Right lobe of liver (tissue), 6 donors: ENCODE measurements at places on chromosomes 16 and 17.

DNA sequence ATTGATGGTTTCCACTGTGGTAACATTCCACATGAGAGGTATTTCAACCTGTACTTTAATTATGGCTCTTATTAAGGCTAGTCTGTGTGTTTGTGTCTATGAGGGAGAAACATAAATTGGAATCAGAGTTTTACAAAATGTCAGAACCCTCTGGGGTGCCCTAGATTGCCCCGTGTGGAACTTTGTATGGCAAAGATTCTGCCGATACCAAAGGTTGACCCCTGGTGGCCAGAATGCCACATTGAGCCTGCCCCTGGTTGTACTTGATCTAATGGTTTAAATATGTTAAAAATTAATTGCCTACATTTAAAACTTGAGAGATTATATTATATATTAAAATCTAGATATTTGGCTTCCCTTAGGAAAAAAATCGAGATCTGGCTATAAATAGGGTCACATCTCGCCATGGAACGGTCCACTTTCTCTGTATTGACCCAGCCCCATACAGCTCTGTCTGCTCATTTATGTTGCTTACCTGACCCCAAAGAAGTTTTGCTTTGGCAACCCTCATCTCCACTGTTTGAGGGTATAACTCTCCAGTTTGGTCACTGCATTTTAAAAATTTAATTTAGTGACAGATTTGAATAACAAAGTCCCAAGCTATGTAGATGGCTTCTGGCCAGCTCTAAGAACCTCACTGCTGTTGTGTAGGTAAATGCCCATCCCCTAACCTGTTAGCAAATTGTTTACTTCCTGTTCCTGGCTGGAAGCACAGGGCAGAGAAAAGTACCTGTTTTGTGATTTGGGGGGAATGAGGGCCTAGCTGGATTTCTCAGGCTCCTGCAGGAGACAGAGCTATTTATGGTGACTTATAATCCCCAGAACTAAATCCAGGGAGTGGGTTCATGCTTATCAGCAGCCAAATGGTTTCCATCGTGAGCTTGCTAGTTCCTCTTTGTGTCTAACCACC, 95.0 kb downstream of the PLCG2 start:
- H3K27me3 ChIP-seq = no peaks in the 10 kb centered on the region
- H3K36me3 ChIP-seq = no peaks in the 10 kb centered on the region
- no peak overlapping the region for H3K4me3 ChIP-seq

DNA sequence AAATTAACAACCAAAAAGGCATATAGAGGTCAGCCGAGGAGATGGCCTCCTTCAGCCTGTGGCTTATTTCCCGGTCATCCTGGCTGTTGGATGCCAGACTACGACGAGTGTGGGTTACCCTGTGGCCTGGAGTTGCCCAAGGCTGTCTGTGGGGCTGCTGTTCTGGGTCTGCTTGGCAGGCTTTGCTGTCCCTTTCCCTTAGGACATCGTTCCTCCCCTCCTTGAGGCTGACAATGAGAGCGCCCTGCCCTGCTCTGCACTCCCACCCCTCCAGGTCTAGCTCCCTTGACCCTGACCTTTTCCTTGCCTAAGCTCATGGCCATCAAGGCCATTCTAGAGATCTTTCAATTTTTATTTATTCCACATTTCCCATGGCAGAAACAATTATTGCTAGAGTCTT, 1.9 kb upstream of the CBFB start:
- no peaks in the 10 kb centered on the region for H3K27me3 ChIP-seq
- peak; percentile 42 for DNase-seq
- no peaks in the 10 kb centered on the region for H3K4me1 ChIP-seq
- no peak overlapping the region for H3K4me3 ChIP-seq

DNA sequence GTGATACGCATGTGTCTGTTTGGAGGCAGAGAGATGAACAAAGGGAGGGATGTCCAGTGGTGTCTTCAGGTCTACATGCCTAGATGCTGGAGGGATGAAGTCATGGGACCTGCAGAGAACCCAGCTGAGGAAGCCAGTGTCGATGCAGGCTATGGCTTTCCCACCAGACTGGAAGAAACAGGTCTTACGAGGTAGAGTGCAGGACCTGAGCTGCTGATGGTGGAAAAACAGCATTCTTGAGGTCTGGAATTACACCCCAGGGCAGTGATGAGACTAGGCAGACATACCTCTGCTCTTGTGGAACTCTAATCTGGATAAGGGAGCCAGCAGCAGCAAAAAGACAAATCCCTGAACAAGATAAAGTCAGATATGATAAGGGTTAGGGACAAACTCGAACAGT, 37.4 kb downstream of the ARSG start:
- H3K4me3 ChIP-seq = no peak overlapping the region
- no peaks in the 10 kb centered on the region for H3K27me3 ChIP-seq
- no peaks in the 10 kb centered on the region for H3K36me3 ChIP-seq
- no peak overlapping the region for H3K27ac ChIP-seq
- DNase-seq = no peak

- H3K27ac ChIP-seq = peak overlapping the region; percentile 100
- peak overlapping the region; percentile 80 for H3K4me3 ChIP-seq
- no peaks in the 10 kb centered on the region for H3K27me3 ChIP-seq
- DNase-seq = no peak
Observed at GRCh38 chr17:8155996-8156245, 3.7 kb upstream of the PER1 start.

- no peaks in the 10 kb centered on the region for H3K36me3 ChIP-seq
- no peak overlapping the region for H3K4me3 ChIP-seq
- H3K27me3 ChIP-seq = no peaks in the 10 kb centered on the region
Observed at GRCh38 chr17:45757431-45758218, 26.5 kb upstream of the CRHR1 start.
